ENCODE measurements at places on chromosomes 6 and 20.

DNA sequence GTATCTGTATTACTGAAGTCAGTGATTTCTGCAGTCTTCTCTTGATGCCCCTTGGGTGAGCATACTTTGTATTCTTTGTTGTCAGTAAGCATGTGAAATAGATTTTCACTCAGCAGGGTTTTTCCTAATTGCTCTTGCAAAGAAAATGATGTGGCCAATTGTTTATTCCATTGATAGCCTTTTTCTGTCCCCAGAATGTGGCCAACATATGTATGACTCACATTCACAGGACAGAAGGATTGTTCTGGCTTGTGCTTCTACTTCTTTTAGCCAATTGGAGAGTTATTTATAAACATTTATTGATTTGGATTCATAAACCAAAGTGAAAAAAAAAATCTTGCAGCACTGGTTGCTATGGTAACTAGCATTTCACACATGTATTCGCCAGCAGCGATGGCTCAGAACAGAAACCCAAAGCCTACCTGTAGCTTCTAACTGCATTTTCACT is 54.4 kb upstream of the RBM24 start:
- DNase-seq = no peak

DNA sequence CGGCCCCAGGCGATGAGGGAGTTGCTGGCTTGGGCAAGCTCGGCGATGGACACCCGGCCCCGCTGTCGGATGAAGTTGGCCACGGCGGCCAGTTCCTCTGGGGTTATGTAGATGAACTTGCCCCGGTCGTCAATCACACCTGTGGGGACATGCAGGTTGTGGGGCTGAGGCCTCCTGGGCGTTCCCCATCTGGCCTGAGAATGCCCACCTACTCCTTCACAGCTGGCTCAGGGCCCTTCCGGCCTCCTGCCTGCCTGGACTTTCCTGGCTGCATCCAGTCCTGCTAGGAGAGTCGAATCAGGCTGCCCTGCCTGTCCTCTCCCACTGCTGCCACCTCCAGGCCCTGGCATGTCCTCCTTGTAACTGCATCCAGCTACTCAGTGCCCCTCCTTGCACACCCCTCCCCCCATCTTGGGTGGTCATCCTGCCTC is 13.8 kb downstream of the DDRGK1 start:
- no peak for DNase-seq

DNA sequence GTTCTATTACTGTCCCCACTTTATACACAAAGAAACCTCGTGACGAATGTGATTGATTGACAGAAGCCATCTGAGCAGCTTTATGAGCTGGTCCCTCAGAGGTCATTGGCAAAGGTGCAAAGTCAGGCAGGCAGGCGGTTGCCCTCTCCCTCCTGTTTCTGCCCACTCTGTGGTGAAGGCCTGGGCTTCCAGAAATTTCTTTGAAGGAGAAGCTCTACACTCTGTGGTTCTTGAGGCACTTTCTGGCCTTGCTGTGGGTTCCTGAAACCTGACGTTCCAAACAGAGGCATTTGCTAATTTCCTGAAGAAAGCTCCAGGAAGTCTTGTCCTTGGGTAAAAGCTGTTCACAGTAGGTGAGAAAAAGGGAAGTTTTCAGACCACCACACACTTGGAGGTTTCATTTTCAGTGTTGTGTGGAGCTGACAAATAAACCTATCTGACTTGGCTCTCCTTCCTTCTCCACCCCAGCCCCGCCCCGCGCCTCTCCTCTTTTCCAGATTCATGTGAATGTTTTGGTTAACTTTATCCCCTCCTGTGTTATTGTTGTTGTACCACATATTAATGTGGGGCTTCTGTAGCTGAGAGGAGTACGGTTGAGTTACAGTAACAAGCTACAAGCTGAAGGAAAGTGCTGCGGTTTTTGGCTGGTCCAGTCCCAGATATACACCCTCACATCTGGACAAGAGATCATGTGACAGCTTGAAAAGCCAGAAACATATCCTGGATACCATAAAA is 274.1 kb downstream of the CLIC5 start:
- DNase-seq = no peak

DNA sequence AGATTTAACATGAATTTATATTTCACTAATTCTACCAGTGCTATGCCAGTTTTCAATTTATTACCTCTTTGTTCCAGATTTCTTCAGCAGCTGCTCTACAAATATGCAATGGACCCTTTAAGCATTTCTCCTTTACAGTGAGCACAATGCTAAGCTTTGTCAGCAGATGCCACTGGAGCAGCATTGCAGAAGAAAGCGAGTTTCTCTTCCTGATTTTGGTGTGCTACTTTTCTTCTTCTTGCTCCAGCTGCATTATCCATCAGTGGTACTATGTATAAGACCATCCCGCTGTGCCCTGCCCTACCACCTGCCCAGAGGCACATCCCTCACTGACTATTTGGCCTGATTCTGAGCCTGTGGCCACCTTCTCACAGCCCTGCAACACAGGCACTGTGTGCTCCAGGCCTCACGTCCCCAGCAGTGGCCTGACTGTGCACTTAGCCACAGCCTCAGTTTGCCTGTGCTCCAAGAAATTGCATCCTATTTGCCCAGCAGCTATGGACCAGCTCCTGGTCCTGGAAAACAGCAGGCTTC is 84.1 kb downstream of the TNFAIP3 start:
- no peak for DNase-seq

GRCh38 chr6:106889692-106890091 is 84.8 kb downstream of the CD24 start:
- DNase-seq = no peak

DNA sequence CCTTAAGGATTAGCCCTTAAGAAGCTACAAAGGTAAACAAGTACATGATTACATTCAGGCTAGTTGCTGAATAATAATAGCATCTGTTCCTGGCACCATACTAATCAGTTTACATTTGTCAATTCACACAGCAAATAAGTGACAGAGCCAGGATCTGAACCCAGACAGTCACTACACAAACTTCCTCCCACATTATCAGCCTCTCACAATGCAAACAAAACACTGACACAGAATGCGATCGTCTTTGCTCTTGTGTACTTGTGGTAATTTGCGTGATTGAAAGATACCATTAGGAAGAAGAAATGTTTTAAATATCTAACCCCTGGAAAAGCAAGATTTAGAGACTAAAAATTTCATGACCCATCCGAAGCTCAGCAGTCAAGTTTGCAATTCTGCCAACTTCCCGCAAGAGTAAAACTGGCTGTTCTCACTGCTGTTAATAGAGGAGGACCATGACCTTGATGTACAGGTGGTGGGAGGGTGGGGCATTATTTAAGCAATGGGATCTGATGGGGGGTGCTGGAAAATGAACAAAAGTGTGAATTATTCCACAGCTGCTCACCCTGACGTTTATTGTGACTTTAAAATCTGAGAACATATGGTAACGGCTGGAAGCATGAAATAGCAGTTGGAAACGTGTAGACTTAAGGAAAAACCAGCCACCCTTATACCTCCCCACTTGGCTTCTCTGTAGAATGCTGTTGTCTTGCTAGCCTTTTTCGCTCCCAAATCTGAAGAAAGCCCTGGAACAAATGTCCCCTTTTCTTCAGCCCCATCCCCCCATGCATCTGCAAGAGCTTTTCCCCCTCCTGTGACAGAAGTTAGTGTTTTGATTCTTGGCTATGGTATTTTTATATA is 95.3 kb upstream of the ARMC2 start:
- DNase-seq = no peak

DNA sequence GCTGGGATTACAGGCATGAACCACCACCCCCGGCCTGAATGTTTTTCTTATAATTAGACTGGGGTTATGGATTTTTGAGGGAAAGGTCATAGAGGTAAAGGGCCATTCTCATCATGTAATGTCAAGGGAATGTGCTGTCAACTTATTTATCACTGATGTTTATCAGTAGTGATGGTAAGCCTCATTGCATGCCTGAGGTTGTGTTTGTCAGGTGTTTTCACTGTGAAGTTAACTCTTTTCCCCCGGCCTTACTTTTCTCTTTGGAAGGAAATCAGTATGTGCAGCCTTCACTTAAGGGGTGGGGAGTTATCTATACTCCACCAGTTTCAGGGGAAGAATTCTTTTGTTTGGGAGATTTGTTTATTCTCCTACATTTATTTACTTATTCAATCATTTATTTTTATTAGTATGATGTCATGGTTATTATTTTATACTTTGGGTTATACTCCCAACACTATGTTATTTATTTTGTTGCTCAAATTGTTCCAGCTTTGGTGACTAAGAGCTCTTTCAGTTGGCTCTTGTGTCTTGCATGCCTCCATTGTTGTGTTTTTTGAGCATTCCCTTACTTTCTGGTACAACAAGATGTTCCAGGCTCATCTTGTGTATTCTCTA is 2.8 kb upstream of the SLC17A5 start:
- no peak for DNase-seq

- DNase-seq = no peak
Measured at GRCh38 chr20:10848810-10849370, 175.1 kb upstream of the JAG1 start.

GRCh38 chr6:100447900-100448748 is 16.6 kb downstream of the SIM1 start:
- no peak for DNase-seq

DNA sequence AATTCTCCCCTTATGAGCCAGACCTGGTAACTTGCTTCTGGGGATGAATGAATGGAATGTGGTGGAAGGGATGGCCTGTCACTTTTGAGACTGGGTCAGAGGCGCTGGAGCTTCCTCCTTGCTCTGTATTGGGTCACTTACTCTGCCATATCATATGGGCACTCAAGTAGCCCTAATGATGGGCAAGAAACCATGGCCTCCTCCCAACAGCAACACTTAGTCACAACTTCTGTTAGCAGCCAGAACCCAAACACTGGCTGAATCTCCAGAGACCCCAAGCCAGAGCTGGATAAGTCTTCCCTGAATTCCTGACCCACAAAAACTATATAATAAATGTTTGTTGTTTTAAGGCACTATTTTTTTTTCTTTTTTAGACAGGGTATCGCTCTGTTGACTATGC is 5.5 kb downstream of the E2F1 start:
- no peak for DNase-seq

- DNase-seq = no peak
Measured at GRCh38 chr20:3494218-3494617, 23.4 kb downstream of the ATRN start.

DNA sequence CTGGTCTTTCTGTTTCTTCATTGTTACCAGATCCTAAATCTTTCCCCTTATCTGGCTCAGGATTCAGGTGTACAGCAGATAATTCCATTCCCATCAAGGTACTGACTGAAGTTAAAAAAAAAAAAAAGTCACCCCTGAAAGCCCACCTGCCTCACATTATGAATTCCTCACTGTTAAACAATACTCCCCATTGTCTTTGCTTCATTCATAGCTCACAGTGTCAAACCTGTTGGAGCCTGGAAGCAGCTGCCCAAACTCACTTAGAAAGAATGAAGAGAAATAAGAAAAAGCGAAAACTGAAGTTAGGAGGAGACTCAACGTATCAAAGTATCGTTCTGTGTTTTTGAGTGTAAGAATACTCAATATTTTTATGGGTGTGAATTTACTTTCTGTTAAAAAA is 1.8 kb upstream of the DCBLD1 start:
- DNase-seq = no peak

DNA sequence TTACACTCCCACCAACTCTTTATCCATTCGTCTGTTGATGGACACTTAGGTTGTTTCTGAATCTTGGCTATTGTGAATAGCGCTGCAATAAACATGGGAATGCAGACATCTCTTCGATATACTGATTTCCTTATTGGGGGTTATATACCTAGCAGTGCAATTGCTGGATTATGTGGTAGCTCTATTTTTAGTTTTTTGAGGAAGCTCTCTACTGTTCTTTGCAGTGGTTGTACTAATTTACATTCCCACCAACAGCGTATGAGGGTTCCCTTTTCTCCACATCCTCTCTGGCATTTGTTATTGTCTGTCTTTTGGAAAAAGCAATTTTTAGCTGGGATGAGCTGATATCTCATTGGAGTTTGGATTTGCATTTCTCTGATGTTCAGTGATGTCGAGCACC is 4.6 kb upstream of the PFDN4 start:
- no peak for DNase-seq

GRCh38 chr20:38108438-38108985 is 56.6 kb downstream of the TGM2 start:
- no peak for DNase-seq

DNA sequence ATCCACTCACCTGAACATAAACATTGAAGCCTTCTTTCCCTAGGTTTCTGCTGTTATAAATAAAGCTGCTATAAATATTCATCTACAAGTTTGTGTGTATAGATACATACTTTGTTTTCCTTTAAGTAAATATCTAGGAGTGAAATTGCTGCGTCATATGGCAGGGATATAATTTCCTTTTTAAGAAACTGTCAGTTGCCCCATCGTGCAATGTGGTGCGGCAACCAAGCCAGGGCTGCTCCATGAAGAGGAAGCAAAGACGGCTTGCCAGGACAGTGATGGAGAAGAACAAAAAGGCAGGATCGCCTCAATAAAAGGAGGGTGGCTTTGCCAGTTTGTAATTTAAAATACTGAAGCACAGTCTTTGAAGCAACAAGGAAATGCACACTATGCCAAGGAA is 36.6 kb downstream of the CITED2 start:
- no peak for DNase-seq

DNA sequence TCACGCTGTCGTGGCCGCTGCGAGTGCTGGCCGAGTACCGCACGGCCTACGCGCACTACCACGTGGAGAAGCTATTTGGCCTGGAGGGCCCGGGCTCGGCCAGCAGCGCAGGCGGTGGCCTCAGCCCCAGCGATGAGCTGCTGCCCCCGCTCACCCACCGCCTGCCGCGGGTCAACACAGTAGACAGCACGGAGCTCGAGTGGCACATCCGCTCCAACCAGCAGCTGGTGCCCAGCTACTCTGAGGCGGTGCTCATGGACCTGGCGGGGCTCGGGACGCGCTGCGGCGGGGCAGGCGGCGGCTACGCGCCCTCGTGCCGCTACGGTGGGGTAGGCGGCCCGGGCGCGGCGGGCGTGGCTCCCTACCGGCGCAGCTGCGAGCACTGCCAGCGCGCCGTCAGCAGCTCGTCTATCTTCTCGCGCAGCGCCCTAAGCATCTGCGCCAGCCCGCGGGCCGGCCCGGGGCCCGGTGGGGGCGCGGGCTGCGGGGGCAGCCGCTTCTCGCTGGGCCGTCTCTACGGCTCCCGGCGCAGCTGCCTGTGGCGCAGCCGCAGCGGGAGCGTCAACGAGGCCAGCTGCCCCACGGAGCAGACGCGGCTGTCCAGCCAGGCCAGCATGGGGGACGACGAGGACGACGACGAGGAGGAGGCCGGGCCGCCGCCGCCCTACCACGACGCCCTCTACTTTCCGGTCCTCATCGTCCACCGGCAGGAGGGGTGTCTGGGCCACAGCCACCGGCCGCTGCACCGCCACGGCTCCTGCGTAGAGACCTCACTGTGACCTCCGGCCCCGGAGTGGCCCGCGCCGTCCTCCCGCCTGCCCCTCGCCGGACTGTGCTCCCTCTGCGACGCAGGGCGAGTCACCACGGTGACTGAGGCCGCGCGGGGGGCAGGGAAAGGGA is 5.7 kb downstream of the TMEM151B start:
- no peak for DNase-seq

GRCh38 chr6:50030350-50030749 is 8.6 kb upstream of the DEFB110 start:
- no peak for DNase-seq

- DNase-seq = no peak
Measured at GRCh38 chr6:37104824-37105147, 65.2 kb upstream of the PIM1 start.

- no peak for DNase-seq
Measured at GRCh38 chr6:4371207-4371921, 236.0 kb upstream of the ECI2 start.

- DNase-seq = peak; percentile 36
Measured at GRCh38 chr6:41901882-41902519, 6.8 kb upstream of the USP49 start.
